ENCODE measurements at places on chromosomes 11 and 22.

DNA sequence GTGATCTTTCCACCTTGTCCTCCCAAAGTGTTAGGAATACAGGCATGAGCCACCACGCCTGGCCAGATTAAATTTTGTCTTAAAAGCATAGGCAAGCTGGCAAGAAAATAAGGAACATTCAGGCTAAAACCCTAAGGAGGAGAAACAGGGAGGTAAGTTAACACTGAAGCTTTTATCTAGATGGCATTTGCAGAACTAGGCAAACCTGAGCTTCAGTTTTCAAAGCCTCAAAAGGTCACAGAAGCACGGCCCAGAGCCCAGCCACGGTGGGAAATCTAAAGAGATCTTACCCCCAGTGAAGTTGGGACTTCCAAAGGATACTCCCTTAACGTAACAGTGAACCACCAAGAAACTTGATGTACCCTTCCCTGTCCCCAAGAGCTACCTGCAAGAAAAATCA, 28.4 kb downstream of the PC start:
- no peak for DNase-seq

- no peak for DNase-seq
Measured at GRCh38 chr11:72631806-72632731, 42.2 kb downstream of the PDE2A start.

- DNase-seq, result no peak
Measured at GRCh38 chr11:1289211-1289935, 20.1 kb downstream of the TOLLIP start.

DNA sequence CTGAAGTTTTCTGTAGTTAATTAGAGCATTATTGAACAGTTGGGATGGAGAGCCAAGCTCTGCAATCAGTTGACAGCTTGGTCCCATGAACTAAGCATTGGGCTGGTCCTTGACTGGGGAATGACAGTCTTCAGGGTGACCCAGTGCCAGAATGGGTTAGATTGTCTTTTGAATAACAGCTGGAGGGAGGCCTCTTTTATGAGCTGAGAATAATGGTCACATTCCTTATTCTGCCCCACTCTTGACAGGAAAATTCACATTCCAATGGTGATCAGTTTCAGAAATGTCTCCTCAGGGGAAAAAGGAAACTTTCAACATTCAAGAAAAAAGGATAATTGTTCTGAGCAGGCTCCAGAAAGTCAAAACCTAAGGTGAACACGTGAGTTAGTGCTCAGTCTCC, 113.9 kb downstream of the KIRREL3 start:
- no peak for DNase-seq

- no peak for DNase-seq
Measured at GRCh38 chr11:122160841-122161590, 45.0 kb upstream of the BLID start.

- no peak for DNase-seq
Measured at GRCh38 chr11:45856044-45856468, 8.8 kb downstream of the CRY2 start.

DNA sequence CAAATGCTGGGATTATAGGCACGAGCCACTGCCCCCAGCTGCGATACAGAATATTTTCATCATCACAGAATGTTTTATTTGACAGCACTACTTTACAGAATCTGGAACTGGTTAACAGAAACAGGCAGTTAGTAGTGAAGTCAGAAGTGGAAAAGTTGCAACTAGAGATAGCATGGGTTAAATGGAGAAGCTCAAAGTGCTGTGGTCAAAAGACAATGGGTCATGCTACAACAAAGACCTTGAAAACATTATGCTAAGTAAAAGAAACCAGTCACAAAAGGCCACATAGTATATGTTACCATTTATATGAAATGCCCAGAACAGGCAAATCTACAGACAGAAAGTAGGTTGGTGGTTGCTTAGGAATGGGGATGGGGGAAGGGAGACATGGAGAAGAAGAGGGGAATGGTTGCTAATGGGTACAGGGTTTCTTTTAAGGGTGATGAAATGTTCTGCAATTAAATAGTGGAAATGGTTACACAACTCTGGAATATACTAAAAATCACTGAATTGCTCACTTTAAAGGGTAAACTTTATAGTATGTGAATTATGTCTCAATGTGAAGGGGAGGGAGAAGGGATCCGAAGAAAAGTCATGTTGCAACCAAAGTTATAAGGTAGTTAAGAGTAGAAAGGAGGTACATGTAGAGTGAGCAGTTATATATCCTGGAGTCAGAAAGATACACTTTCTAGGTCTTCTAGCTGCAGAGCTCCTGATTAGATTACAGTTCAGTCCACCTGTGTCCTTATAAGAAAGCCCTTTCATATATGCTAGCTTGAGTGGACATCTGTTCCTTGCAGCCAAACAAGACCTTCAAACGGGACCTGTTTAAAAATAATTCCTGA, 46.3 kb upstream of the RAPSN start:
- DNase-seq, result no peak

DNA sequence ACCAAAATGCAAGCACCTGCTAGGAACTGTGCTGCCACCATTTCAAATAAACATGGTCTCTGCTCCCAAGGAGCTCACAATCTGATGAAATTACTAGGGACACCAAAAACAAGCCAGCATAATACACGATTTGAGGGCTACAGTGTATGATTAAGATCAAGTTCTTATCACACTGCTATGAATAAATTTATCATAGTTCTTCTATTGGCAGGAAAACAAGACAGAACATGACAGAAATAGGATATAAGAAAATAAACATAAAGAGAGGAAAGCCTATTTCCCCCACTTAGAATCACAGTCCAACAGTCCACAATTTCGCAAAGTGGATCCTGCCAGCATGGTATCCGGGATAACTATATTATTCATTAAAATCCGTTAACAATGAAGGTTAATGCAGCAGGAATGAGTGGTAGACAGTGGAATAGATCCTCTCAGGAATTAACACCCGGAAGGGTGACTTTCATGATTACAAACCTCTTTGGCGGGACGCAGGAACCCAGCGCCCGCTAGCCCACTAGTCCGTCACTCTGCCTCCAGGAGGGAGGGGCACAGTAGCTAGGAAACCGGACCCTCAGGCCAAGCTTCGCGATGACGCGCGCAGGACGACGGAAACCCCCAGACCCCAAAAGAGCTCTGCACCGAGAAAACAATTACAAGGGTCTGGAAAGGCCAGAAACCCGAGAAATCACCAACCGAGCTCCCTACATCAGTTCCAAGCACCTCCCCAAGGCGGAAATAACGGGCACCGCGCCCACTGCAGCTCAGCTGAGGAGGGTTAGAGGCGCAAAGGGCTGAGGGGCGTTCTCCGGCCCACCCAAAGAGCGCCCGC, 607 bp downstream of the CCDC82 start:
- DNase-seq, result no peak

- DNase-seq, result no peak
Measured at GRCh38 chr11:14506532-14506931, 6.9 kb upstream of the COPB1 start.

GRCh38 chr22:33372875-33373274, 314.7 kb upstream of the SYN3 start:
- no peak for DNase-seq

- no peak for DNase-seq
Measured at GRCh38 chr11:99422581-99423427, 402.1 kb downstream of the CNTN5 start.

DNA sequence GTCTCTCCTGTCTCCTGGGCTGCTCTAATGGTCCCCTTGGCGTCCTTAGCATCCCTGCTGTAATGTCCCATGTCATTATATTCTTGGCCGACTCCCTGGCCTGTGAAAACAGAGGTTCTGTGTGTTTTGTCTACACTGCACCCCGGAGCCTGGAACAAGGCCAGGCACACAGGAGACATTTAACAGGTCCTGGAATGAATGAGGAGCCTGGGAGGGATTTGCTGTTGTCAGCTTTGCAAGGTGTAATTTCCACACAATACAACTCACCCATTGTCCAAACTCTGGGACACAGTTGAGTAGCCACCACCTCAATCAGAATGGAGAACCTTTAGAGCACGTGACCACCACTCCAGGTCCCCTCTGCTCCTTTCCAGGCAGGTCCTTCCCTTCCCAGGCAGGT, 14.9 kb upstream of the PDGFB start:
- no peak for DNase-seq

- no peak for DNase-seq
Measured at GRCh38 chr11:35160902-35161597, 22.1 kb downstream of the CD44 start.

DNA sequence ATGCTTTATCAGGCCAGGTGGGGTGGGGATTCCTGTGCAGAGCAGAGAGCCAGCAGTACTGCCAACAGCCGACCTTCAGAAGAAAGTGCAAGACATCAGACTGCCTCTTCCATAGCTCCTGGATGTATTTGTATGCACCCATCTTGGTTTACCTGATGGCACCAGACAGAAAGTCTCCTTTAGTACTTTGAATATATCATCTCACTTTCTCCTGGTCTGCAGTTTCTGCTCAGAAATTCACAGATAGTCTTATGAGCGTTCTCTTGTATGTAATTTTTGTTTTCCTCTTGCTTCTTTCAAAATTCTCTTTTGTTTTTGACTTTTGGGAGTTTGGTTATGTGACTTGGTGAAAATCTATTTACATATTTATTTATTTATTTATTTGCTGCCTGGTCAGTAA, 446.4 kb upstream of the CADM1 start:
- DNase-seq, result no peak

DNA sequence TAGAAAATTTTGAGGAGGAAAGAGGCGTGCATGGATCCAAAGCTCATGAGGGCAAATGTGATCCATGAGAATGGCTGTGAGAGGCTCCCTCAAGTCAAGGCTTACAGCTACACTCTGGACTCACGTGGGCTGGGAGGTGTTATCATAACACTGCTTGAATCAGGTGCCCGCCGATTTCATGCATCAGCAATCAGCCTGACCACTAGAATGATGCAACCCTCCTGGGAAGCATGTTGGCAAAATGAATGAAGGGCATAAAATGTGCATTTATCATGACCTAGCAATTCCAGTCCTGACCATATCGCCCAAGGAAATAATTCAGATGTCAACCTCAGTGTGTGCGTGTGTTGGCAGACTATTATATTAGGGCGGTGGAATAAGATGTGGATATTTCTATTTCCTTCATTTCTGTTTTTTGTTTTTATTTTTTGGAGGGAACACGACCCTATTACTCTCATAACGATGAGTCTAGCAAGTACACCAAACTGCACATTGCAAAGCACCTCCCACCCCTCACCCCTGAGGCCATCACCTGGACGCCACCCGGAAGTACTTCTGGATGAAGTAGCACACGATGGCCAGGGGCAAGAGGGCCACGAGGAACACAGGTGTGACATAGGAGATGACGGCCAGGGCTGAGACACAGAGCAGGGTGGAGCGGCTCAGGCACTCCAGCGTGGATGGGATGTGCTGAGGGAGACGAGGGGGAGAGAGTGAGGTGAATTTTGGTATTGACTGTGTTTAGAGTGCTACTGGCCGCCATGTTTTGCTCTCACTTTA, 15.7 kb upstream of the KCNJ11 start:
- DNase-seq, result no peak

DNA sequence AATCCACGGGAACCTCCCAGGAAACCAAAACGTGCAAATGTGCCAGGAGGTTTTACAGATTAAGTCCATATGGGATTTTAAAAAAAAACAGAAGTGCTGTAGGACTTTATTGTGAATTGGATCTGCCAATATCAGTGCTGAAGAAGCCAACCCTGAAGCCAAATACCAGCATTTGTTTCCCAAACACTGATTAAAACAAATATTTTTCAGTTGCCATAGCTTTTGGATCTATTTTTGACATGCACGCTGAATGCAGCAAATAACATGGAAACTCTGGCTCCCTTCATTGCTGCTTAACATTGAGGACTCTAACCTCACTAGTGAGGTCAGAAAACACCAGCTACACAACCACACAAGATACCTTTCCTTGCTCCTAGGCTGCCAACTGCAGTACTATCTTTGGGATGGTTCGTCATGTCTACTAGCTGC, 28.4 kb upstream of the SIK2 start:
- DNase-seq, result no peak

DNA sequence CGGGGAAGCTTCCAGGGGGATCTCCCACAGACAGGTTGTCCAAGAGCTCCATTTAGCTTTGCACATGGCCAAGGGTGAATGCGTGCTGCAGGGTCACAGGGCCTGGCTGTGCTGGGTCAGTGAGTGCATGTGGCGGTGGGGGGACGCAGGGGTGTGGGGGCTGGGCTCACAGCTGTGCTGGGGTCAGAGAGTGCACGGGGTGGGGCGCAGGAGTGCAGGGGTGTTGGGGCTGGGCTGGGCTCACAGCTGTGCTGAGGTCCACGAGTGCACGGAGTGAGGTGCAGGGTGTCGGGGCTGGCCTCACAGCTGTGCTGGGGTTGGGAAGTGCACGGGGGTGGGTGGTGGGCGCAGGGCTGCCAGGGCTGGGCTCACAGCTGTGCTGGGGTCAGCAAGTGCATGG, 557.7 kb downstream of the BRD1 start:
- DNase-seq, result no peak

- DNase-seq, result no peak
Measured at GRCh38 chr11:96074551-96075310, 150.8 kb upstream of the MTMR2 start.

DNA sequence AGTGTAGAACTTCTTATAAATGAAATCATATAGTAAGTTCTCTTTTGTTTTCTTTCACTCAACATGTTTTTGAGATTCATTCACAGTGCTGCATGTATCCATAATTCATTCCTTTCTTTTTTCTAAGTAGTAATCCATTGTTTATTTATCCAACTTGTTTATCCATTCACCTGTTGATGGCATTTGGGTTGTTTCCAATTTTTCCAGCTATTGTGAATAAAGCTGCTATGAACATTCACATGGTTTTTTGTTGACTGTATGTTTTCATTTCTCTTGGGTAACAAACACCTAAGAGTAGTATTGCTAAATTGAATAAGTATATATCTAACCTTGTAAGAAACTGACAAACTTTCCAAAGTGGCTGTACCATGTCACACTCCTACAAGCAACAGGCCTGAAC, 23.5 kb downstream of the MRTFA start:
- no peak for DNase-seq

DNA sequence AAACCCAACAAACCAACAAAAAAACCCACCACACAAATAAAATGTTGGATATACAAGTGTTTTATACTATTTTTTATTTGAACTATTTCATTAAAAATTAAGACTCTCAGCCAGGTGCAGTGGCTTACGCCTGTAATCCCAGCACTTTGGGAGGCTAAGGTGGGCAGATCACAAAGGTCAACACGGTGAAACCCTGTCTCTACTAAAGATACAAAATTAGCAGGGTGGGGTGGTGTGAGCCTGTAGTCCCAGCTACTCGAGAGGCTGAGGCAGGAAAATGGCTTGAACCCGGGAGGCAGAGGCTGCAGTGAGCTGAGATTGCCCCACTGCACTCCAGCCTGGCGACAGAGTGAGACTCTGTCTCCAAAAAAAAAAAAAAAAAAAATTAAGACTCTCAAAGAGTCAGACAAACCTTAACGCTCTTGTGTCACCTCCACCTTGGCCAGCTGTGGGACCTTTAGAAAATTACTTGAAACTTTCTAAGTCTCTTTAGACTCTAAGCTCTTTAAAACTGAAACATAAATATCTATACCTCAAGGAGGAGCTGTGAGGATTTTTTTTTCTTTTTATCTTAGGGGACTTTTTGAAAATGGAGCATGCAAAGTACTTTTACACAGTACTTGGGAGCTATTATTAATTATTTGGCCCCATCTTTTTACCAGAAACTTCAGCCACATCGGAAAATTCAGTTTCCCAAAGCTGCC, 68.4 kb upstream of the CLNS1A start:
- DNase-seq, result no peak
